ENCODE measurements at places on chromosomes 5 and 9.

DNA sequence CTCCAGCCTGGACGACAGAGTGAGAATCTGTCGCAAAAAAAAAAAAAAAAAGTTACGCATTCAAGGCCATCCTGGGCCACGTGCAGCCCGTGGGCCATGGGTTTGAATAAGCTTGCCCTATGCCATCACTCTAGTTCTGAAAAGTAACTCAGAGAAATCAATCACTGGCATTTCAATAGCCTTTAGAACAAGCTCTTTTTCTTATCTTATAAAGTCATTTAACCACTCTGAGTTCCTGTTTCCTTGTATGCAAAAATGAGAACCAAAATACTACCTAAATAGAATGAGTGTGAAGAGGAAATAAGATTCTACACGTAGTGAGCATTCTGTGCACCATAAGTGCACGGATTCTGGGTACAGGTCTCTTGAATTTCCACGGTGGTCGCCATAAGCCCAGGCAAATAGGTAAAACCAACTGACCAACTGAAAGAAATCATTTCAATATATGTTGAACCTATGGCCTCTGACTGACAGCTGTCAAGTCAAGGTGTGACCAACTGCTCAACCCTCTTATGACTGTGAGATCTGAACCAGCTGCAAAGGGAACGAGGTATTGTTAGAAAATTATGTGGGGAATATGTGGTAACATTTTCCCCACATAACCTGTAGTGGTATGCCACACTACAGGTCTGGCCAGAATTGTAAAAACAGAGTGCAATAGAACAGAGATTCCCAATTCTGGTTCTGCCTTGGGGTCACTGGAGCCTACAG, 143.9 kb upstream of the LHFPL2 start:
- no peak for DNase-seq

DNA sequence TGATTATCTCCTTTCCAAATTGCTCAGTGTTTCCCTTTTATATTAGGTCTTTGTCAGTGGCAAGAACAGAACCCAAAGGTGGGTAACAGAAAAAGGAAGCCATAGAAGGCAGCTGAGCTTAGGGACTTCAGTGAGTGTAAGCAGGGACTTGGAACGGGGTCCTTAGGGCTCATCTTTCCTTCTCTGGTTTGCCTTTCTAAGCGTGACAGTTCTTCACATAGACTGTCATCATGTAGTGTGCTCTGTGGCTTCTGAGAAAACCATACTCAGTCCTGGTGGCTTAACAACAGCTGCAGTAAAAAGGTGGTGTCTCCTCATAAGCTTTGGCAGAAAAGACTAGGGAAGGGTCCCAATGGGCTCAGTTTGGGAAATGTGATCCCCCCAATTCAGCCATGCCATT, 108.8 kb downstream of the SLC12A2 start:
- no peak for DNase-seq

GRCh38 chr9:68871236-68871635, 142.7 kb downstream of the PRKACG start:
- no peak for DNase-seq

DNA sequence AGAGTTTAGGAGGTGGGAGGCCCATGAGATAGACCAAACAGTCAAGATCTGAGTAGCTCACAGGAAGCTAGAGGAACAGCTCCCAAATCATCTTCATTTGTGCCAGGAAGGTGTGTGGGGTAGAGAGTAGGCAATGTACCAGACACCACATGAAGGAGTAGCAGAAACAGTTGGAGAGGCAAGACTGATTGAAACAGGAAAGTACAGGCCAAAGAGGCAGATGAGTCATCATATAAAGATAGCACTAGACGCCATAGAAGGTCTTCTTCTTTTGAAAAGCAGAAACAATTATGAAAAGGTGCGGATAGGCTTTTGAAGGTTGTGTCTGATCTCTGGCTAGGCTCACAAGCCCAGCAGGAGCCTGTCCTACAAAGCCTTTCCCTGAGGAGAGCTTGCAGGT, 62.7 kb upstream of the PALM2AKAP2 start:
- no peak for DNase-seq

GRCh38 chr5:3303777-3304176, 291.9 kb upstream of the IRX1 start:
- DNase-seq, result no peak

- DNase-seq, result no peak
These were observed 207.3 kb downstream of the PTTG1 start for GRCh38 chr5:160629003-160629402.

DNA sequence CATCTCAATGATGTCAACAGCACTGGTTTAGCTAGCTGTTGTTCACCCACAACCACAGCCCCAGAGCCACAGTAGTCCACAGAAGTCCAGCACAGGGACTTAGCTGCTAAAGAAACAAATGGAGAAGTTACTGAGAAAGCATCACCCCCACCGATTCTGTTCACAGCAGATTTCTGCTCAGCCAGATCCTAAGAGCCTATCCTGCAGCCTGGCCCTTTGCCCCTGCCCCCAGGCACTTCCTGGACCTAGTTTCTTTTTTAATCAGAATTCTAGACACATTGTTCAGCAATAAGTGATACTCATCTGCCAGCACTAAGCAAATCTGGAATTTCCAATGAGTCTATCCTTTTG, 7.4 kb downstream of the B4GALT1 start:
- DNase-seq, result peak; percentile 68

GRCh38 chr5:15515229-15515628, 15.2 kb downstream of the FBXL7 start:
- DNase-seq, result no peak

GRCh38 chr5:181221792-181222629, 1.1 kb upstream of the TRIM41 start:
- peak; percentile 80 for DNase-seq

DNA sequence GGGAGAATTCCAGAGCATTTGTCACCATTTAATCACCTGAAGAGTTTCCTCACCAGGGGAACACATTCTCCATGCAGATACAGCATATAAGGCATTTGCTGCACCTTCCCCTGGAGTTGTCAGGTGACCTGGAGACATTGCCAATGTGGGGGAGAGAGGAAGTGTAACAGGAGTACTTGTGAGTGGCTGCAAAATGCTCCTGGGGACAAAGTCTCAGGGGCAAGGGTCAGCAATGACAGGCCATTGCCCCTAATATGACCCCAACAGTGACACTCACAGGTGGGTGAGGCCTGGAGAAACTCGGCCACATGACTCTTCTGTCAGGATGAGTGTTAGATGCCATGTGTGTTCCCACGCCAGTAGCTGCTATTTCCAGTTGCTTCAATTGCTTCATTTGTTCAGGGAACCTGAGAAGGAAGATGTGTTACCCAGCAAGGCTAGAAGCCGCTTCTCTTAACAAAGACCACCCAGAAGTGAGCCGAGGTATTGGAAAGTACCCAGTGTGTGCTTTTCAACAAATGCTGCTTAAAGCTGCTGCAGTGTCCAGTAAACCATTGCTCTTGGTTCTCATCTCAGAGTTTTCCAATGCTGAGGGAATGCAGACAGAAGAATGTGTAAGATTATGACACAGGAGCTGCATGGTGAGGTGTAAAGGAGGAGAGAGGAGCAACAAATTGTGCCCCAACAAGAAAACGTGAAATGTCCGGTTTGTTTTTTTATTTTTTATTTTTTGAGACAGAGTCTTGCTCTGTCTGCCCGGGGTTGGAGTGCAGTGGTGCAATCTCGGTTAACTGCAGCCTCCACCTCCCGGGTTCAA, 128.2 kb upstream of the SLC44A1 start:
- DNase-seq, result no peak

DNA sequence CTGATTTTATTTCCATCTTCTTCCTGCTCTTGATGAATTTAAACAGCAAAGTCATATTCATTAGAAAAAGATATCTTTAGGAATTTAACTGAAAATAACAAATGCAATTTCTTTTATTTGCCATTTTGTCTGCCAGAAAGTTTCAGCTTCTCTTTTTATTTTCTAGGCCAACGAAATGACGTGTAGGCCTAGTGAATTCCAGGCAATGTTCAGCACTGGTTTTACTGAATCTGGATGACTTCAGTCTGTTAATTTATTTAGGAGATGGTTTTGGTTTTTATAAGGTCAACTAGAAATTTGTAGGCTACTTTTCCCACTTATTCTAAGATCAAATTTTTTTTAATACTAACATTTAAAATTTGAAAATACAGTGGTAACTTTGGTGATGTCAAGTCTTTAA, 129.1 kb upstream of the VCAN start:
- DNase-seq, result no peak

DNA sequence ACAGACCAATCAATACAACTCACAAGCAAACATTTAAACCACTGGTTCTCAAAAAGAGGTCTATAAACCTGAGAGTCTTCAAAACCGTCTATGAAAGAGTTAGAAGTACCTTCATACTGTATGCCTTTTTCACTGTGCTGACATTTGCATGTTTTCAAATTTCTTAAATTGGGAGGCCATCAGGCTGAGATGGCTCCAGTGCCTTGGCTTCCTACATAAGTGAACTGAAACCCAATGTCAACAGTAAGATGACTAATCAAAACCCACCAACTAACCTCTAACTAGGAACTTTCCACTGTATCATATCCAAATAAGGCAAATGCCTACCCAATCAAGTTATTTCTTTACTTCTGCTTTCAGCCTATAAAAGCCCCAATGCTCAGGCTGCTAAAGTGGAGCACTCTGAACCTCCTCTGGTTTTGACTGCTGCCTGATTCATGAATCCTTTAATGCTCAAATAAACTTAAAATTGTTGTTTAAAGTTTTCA, 35.1 kb downstream of the FAM13B start:
- DNase-seq, result no peak

DNA sequence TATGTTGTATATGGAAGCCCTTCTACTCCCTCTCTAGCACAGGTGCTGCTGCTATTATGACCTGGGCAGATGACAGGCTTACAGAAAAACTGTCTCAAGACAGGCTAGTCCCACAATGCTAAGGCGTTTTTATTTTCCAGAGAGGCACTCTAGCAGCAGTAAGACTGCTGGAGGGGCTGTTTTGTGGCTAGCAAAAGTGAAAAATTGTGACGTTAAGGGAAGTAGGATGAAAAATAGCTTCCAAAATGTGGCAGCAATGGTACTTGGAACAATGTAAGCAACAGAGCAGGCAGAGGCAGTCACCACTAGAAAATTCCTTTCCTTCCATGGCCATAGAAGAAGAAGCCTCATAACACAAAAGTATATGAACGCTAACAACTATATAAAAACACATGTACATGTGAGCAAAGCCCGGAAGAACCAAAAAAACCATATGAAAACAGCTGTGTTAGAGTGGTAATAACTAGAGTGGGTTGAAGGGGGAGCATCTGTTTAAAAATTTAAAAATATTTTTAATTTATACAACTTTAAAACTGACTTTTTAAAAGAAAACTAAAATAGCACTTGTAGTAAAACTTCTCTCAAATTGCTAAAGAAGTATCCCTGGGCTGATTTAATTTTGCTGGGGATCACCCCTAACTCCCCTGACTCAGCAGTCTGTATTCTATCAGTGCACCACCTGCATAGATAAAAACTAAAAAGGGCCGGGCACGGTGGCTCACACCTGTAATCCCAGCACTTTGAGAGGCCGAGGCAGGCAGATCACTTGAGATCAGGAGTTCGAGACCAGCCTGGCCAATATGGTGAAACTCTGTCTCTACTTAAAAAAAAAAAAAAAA, 30.6 kb downstream of the CLINT1 start:
- DNase-seq, result no peak

DNA sequence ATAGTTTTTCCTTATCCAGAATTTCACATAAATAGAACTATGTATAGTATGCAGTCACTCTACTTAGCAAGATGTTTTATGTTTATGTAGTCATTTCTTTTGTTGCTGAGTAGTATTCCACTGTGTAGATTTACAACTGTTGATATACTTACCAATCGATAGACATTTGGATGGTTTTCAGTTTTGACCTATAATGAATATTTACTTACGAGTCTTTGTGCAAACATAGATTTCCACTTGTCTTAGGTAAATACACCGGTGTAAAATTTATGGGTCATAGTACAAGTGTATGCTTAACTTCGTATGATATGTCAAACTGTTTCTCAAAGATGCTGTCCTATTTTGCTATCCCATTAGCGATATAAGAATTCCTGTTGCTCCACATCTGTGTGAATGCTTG, 19.7 kb upstream of the OR2K2 start:
- DNase-seq, result no peak

- DNase-seq, result no peak
These were observed 3.1 kb downstream of the PDE8B start for GRCh38 chr5:77213601-77214000.

DNA sequence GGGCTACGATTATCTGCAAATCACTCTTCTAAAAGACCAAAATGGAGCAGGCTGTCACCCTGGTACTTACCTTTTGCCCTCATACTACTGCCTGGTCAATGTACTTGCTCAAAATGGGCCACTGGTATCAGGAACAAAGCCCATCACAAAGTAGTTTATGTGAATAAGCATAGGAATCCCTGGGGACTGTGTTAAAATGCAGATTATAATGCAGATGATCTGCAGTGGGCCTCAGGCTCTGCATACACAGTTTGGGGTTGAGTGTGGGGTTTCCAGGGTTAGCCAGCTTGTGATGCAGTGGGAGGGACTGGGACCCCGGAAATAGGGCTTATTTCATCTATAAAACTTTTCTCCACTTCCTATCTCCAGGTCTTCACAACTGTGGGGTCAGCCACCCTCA, 173.1 kb downstream of the HSD17B3 start:
- no peak for DNase-seq

DNA sequence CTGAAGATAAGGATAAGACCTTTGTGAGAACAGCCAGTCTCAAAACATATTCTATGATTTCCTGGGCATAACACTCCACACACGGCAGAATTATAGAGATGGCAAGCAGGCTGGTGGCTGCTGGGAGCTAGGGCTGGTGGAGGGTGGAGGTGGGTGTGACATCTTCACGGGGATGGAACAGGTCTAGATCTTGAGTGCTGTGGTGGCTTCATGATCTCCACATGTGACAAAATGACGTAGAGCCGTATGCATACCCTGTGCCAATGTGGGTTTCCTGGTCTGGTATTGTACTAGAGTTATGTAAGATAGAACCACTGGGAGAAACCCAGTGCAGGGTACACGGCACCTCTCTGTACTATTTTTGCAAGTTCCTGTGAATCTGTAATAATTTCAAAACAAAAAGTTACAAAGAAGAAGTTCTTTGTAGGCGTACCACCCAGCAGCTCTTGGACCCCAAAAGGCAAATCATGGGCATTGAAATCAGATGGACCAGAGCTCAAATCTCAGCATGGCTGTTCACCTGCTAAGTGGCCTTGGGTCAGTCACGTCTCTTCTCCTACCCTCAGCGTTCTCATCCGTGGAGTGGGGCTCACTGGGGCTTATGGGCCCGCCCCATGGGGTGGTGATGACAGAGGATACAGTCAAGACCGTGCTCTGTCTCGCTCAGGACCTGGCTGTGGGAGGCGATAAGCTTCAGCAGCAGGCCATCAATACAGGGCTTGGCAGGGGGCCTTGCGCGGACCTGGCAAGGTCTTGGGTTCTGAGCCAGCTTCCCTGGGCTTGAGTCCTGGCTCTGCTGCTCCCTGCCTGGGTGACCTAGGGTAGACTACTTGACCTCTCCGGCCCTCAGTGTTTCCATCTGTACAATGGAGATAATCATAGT, 74.7 kb upstream of the UNC5A start:
- no peak for DNase-seq

Data from smooth muscle cell of the brain vasculature (primary cell).